Neural progenitor cell (in vitro differentiated cells): ENCODE measurements at places on chromosomes 13 and 19. TPM values are rescaled to one million over a fixed set of nuclear protein-coding genes. Genes with fewer than 3 reads are reported as not detected.

DNA sequence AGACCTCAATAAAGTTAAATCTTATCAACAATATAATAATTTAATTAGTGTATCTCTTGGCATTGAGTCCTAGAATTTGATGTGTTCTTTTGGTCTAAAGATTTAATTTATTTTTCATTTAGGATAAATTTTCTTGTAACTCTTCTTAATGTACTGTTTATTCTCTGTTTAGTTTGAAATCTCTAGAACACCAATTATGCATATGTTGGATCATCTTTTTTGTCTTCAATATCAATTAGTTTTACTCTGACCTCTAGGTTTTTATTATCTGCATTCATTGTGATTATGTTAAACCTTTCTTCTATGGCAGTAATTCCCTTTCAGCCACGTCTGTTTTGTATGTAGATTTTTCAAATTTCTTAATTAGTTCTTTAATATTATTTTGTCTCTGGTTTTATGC, 93.8 kb upstream of the ARHGEF7 start:
- no peak for DNase-seq
- no peaks in the 10 kb centered on the region for H3K36me3 ChIP-seq
- H3K4me1 ChIP-seq, result no peaks in the 10 kb centered on the region
- no peak overlapping the region for H3K27ac ChIP-seq
- H3K27me3 ChIP-seq, result no peaks in the 10 kb centered on the region
- H3K4me3 ChIP-seq, result no peak overlapping the region

GRCh38 chr19:5296457-5297271, 43.9 kb downstream of the PTPRS start:
- H3K27me3 ChIP-seq, result no peaks in the 10 kb centered on the region
- peaks cover 15% of the 10 kb centered on the region for H3K4me1 ChIP-seq
- no peak overlapping the region for H3K4me3 ChIP-seq
- DNase-seq, result no peak
- H3K36me3 ChIP-seq, result no peaks in the 10 kb centered on the region

- H3K4me1 ChIP-seq, result peaks cover 20% of the 10 kb centered on the region
- peak; percentile 42 for DNase-seq
- H3K27ac ChIP-seq, result no peak overlapping the region
- H3K4me3 ChIP-seq, result no peak overlapping the region
- no peaks in the 10 kb centered on the region for H3K27me3 ChIP-seq
These were observed 46.5 kb upstream of the KPNA3 start for GRCh38 chr13:49838989-49839388.

- DNase-seq, result peak; percentile 57
- peak overlapping the region; percentile 58 for H3K4me3 ChIP-seq
- no peaks in the 10 kb centered on the region for H3K4me1 ChIP-seq
These were observed 799 bp downstream of the PVR start for GRCh38 chr19:44644402-44645016.

The ZNF534 gene
- total RNA-seq, result 0.43 and 0.62 TPM in 2 replicates
